ENCODE measurements at places on chromosomes 16 and 17.
A peak's percentile ranks its signal among the peaks of the same experiment; 100 is the strongest.

DNA sequence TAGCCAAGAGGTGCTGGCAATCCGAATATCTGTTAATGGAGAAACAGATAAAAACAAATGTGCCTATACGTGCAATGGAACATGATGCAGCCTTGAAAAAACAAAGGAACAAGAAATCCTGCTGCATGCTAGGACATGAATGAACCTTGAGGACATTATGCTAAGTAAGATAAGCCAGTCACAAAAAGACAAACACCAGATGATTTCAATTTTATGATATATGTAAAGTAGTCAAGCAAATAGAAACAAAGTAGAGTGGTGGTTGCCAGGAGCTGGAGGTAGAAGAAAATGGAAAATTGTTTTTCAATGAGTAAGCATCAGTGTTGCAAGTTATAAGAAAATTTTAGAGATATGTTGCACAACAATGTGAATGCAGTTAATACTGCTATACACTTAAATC, 409.7 kb upstream of the CDH8 start:
- no peak for DNase-seq

- no peak for DNase-seq
These were observed 85.3 kb upstream of the ATP2A3 start for GRCh38 chr17:4049546-4049945.

DNA sequence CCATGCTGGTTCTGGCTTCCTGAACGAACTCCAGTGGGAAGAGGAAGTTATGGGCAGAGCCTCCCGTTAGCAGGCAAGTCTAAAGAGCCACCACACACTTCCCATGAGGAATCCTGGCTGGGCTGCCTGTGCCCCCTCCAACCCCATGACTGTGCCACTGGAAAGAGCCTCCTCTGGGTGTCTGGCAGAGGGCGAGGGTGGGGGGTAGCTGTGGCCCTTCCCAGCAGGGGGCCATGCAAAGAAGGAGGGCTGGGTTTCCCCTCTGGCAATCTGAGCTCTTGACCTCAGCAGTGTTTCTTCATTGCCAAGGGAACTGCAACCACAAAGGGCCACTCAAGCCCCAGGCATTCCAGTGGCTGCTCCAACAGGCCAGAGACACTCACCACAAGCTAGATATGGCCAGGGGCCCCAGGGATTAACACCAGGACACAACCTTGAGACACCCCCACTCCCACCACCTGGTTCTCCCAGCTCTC, 1.7 kb upstream of the RRAD start:
- DNase-seq = no peak

DNA sequence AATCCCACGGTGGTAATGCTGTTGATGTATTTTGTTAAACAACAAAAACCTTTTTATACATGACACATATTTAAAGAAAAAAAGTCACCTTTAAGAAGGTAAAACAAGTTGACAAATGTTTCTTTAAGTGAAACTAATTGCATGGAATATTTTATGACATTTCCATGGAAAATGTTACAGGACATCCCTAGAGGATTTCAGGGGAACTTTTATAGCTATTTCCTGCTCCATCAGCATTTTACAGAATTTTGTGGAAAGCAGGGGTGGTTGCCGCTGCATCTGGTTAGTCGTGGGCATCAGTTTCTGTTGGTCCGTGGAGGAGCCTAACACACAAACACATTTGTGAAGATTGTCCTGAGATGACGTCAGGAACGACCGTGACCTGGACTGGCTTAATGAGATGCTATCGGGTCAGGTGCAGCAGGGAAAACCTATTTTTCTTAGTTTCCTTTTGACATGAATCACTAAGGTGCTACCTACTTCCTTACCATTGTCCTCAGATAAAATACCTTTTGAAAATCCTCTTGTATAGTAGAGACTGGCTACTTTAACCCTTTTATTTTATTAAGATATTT, 305.1 kb downstream of the MAP2K6 start:
- no peak for DNase-seq

DNA sequence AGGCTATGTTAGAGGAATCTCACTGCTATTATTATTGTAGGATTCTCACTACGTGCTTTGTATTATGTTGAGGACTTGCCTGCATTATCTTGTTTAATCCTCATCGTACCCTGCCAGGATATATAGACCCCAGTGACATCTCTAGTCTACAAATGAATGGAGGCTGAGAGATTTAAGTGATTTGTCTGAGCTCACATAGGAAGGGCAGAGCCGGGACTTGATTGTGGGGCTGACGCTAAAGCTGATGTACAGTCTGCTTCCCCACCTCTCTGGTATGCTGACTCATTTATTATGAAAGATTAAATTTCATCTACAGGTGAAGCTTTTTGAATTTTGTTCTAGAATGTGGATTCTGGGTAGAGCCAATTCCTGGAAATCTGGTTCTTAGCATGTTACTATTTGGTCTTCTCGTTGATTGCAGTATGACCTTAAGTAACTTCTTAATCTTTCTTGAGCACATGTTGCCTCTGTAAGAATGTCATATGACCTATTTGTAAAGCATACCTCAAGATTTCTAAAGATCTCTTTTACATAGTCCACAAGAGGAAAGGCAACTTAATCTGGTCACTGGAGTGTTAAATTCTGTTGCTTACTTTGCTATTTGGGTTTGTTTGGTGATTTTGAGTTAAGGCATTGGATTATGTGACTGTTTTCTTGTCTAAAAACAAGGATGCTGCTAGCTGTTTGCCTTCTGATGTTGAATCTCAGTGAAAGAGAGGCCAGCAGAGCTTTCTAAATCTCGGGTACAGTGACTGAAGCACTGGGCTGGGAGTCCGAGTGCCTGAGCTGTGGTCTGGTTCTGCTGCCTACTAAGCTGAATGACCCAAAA, 12.4 kb downstream of the METTL9 start:
- DNase-seq = peak; percentile 94

- no peak for DNase-seq
These were observed 12.7 kb upstream of the HERPUD1 start for GRCh38 chr16:56919099-56919800.

DNA sequence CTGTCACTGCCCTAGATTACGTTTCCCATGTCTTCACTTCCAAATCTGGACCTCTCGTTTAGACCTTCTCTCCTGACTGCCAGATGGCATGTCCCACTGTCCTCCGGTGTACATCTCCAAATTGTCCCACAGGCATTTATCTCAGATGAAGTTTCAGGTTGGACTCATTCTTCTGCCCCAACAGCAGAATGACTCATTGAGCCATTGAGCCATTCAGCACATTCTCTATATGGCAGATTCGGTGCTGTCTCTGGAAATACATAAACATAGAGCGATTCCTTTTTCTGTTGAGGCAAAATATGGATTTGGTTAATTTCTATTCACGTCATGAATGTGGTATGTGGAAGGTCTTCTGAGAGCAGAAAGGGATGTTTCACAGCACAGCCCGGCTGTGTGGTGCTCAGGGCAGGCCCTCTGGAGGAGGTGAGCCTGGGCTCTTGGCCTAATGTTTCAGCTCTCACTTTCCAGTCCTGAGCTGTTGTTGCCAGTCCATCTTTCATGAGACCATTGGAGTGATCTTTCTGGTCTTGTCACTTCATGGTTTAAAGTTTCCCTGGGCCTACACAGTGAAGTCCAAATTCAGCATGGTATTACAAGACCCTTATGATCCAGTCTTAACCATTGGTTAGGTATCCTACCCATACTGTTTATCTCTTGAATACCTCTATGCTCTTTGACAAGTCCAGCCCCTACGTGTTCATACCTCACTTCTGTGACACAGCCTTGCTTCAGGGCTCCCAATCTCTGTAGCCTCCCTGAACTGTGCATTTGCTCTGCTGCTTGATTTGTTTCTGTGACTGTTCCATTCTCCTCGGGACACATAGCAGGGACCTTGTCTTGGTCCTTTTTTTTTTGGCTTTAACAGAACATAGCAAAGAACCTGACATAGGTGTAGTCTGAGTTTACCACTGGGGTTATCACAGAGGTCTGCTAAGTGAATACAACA, 15.9 kb downstream of the HAPSTR1 start:
- DNase-seq = no peak

GRCh38 chr16:19898924-19899604, 14.4 kb upstream of the GPRC5B start:
- peak; percentile 73 for DNase-seq

GRCh38 chr17:82231562-82232321, 2.9 kb downstream of the SLC16A3 start:
- peak; percentile 74 for DNase-seq

GRCh38 chr16:77208382-77208781, 9.2 kb downstream of the SYCE1L start:
- DNase-seq = no peak

GRCh38 chr16:66203476-66203875, 163.0 kb upstream of the CDH5 start:
- no peak for DNase-seq

GRCh38 chr17:8924595-8924994, 40.9 kb downstream of the PIK3R5 start:
- DNase-seq = no peak

DNA sequence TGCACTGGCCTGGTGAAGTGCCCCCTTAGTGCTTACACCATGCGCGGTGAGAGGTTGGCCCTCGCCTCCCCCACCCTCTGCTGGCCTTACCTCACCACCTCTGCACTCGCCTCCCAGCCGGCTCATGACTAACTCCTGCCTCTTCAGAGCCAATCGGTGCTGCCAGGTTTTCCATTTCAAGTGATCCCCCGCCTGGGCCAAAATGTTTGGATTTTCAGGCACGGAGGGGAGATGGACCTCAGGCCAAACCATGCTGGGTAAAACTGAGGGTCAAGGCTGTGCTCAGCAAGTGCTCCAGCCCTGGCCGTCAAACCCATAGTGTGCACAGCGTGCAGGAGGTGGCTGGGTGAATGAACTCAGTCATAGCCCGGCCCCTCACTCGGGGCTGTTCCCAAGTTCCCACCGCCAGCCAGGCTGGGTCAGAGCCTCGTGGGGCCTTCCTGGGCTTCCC, 175.4 kb downstream of the SEC14L1 start:
- no peak for DNase-seq

Data from hematopoietic multipotent progenitor cell treated with erythropoietin and hydrocortisone succinate and interleukin-3 and kit ligand, for 6 days (in vitro differentiated cells).